ENCODE measurements at places on chromosomes 1 and 21.
A peak's percentile ranks its signal among the peaks of the same experiment; 100 is the strongest.

DNA sequence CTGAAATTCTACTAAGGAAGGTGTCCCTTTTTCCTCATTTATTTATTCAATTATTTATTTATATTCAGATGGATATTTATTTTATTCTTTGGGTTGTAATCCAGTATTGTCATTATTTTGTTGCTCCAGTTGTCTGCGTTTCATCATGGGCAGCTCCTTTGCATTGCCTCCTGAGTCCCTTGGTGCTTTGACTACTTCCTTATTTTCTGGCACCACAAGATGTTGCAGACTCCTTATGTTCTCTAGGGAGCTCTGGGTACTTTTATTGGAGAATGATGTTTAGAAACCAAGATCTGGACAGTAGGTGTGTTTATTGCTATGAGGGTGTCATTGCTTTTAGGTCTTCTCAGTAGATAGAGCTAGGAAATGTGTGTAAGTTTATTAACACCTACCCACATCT lies 59.9 kb upstream of the ERRFI1 start:
- no peak for DNase-seq

GRCh38 chr1:175690298-175690697 lies 53.1 kb downstream of the TNR start:
- DNase-seq = no peak

DNA sequence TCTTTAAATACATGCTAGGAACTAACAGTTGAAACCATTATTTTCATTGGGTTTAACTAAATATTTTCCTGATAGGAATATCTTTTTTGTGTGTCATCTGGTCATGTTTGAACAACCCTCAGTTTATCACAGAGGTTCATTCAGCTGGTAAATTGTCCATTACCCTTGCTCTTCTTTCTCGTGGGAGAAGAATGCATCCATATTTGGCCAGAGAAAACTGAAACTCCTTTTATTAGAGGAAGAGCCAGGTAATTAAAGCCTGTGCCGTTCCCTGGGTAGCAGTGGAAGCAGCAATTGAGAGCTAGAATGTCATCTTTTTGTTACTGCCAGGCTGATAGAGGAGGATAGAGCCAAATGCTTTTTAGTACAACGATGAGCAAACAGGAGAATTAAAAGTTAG lies 587.2 kb upstream of the ZRANB2 start:
- DNase-seq = no peak

- DNase-seq = no peak
These were observed 9.2 kb upstream of the PADI1 start for GRCh38 chr1:17195731-17196130.

- no peak for DNase-seq
These were observed 87.2 kb downstream of the VAV3 start for GRCh38 chr1:107877745-107878144.

DNA sequence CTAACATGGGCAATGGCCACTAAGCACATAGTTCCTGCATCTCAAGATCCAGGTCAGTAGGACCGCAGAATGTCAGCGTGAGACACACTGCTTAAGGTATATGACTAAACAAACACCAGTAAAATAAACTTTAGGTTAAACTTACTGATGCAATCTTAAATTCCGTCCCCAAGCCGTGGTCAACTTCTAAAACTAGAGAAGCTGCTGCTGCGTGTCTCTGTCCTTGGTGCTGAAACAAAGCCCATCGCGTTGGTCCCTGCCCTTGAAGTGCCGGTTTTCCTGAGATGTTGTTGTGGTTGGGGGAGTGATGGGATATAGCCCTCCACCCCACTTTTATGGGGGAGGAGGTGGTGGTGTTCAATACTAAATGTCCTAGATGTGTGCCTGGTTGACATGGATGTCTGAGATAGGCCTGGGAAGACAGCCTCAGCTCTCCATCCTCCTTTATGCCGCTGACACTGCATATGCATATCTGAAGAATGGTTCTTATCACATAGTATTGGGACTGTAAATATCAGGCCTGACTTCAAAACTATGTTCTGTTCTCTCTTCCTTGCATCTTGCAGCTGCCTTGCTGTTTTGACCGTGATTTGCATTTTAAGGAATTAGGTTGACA lies 72.0 kb upstream of the KCNA3 start:
- peak; percentile 50 for DNase-seq

DNA sequence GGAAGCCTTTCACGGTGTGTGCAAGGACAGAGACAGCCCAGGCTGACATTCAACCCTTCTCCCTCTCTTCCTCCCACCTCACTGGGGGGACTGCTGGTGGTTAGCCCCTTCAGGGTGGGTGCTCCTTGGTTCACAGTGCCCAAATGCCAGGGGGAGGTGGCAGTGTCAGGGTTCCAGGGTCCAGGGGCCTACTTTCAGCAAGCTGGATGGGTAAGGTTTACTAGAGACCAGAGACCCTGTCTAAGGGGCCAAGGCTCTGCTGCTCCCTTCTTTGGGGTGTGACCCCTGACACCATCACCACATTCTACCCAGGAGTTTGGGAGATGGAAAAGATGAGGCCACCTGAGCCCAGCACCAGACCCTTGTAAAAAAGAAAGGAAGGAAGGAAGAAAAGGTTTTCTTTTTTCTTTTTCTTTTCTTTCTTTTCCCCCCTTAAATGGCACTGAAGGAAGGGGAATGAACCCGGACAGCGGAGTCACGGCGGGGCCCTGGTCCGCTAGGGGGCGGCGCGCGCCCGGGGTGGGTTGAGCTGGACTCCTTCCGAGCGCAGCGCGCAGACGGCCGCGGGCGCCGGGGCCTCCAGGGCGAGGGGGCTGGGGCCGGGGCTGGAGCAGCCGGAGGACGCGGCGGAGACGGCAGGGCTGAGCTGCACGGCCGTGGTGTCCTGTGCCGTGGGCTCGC lies 18.8 kb downstream of the KNCN start:
- peak; percentile 84 for DNase-seq

GRCh38 chr1:41726899-41727748 lies 191.6 kb downstream of the HIVEP3 start:
- peak; percentile 78 for DNase-seq

DNA sequence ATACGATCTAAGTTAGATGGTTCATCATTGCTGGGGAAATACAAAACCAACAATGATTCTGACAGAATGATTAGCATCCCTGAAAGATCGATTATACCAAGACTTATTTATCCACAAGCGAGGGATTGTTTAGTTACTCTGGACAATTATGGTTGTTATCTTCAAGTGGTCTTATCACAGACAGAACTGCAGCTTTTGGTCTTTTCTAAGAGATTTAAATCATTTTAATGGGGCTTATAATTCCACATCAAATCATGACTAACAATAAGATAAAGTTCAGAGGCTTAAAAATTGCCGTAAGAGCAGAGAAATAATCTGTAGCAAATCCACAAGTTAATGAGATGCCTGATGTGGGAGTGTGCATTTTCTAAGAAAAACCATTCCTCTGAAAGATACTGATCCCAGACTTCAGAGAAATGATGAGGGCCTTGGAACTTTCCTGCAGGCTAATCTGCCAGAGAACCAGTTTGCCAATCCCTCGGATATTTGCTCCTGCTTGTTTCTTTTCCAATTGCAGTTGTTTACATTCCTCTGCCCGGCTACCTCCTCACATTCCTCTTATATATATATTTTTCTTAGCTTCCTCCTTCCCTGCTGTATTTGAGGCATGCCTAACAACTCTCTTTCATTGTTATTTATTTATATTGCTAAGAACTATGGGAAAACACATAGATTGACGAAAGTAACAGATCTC lies 134.8 kb downstream of the BACH1 start:
- no peak for DNase-seq

- no peak for DNase-seq
These were observed 28.4 kb downstream of the SLAMF6 start for GRCh38 chr1:160494620-160495019.

GRCh38 chr1:2302292-2302925 lies 74.3 kb downstream of the SKI start:
- no peak for DNase-seq

DNA sequence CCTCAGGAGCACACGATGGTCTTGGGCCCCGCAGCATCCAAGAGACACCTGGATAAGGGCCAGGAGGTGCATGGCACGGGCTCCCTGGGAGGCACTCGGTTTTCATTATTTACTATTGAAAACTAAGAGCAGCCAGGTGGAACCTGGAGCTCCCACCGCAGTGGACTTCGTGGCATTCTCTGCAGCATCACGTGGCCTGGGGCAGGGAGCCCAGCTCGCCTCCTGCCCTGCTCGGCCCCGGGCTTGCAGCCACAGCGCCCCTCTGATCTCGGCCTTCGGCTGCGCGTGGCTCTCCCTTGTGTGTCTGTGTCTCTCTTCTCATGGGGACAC lies 121.6 kb downstream of the SIK1 start:
- no peak for DNase-seq

DNA sequence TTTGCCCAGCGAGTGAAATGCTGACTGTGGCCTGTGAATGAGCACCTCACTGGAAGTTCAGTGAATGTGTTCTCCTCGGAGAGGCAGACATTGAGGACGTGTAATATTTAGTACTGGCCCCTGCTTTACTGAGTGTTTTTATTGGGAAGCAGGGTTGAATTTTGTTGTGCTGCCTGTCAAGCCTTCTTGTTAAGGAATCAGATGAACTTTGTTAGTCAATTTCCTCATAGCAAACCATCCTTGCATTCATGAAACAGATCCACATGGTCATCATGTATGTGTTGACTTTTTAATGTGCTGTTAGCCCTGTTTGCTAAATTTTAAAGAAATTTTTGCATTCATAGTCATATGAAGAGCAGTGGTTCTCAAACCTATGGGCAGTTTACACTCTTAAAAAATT lies 47.9 kb downstream of the AGPAT3 start:
- no peak for DNase-seq

GRCh38 chr1:228375578-228376261 lies 30.9 kb downstream of the TRIM11 start:
- no peak for DNase-seq

DNA sequence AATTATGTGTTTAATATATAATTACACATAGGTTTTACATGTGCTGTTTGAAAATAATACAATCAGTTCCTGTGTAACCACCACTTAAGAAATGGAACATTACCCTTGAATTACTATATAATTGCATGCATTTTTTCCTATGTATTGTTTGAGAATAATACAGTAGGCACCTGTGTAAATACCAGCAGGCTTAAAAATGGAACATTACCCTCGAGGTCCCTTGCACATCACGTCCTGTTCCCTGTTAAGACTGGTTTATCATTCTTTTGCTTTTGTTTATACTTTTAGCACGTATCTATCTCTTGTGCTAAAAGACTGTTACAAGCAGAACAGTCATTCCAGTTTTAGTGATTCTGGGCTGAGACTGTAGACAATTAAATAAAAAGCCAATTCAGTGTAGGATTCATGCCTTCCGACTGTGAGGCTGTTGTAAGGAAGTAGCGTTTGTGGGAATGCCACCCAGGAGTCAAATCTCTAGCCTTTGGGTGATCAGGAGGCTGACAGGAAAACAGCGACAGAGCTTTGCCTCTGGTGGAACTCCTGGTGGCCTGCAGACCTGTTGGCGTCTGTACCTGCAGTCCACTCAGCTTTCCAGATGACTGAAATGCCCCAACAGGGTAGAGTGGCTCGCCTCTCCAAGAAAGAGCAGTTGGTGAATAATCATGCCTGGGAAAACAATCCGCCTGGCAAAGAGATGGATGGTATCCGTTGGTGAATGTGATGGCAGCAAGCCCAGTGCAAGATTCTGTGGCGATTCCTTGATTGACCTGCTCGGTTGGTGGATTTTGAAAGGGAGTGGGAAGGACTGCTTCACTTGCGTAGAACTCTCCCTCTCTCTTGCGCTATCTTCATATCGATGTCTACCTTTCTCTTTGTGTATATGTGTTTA lies 58.0 kb downstream of the DISC1 start:
- no peak for DNase-seq

- no peak for DNase-seq
These were observed 37.5 kb downstream of the NEXN start for GRCh38 chr1:77925956-77926355.

GRCh38 chr1:180639871-180640270 lies 8.0 kb downstream of the XPR1 start:
- no peak for DNase-seq

DNA sequence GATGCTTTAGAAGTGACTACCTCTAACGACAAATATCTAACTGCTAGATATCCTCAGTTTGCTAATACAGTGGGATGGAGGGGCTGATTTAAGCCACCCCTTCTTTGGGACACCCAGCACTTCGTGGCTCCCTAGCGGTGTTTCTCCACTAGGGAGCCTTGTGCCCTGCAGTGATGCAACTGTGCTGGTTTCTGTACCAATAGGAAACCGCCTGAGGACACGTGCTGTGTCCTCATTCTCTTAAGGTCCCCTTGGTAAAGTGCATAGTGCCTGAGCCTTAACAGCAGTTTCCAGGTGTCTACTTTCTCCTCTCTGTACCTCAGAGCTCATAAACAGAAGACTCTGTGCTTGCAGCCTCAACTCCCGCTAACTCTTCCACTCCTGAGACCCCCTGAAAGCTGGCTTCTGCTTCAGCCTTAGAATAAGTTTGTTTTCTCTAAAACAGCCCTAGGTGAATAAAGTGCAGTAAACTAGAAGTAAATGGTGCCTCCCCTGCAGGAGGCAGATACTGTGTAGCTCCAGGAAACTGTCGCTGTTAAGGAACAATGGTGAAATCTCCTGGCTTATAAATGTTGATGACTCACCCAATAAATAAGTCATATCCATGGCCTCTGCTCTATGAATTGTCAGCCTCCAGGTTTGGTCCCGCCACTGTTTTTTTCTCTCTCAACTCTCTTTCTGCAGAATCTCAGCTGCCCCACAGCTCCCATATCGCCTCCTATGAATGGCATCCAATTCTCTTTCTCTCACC lies 130.4 kb downstream of the AK5 start:
- no peak for DNase-seq

- DNase-seq = no peak
These were observed 119.0 kb upstream of the NRIP1 start for GRCh38 chr21:15183813-15184257.

DNA sequence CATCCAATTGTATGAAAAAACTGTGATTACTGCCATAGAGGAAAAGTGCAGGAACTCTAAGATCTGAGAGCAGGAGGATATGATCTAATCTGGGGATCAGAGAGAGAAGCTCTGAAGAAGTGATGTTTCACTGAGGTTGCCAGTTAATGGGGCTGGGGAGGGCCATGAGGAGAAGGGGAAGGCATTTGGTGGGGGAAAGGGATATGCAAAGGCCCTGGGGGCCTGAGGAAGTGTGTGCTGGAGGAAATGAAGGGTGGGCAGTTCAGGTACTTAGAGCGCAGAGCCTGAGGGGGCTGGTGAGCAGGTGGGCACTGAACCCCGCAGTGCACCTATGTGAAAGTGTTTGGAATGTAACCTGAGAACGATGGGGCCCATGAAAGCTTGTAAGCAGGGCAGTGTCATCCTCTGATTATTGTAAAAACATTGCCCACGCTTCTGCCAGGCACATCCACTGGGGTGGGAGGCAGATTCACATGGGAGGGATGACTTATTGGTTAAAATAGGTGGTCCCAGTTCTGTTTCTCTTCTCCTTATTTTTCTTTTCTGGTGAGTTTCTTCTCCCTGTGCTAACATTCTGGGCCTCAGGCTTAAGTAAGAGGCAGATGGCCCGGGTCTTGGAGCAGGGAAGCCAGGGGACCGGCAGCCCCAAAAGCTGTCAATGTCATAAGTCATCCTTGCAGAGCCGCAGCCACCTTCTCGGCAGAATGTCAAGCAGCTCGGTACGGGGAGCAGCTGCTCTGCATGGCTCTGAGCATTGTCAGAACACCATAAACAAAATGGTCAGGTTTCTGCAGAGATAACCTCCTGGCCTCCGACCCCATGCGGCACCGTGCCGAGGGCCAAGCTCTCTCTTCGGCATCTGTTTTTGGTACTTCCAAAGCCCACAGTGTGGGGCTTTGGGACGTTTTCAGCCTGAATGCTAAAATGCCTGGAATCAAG lies 492.0 kb upstream of the VAMP3 start:
- DNase-seq = no peak

- no peak for DNase-seq
These were observed 505 bp downstream of the ENTREP3 start for GRCh38 chr1:155254714-155255242.

- no peak for DNase-seq
These were observed 279.9 kb downstream of the DNM3 start for GRCh38 chr1:172121081-172121717.

Data from GM13976 (cell line).